ENCODE measurements at places on chromosomes 3 and 15. TPM values are rescaled to one million over a fixed set of nuclear protein-coding genes. Genes with fewer than 3 reads are reported as not detected.

GRCh38 chr15:63231706-63232105, 42.3 kb downstream of the RAB8B start:
- H3K4me1 ChIP-seq = peaks cover 18% of the 10 kb centered on the region
- no peaks in the 10 kb centered on the region for H3K36me3 ChIP-seq
- H3K27ac ChIP-seq = no peak overlapping the region
- no peaks in the 10 kb centered on the region for H3K27me3 ChIP-seq
- DNase-seq = no peak

GRCh38 chr3:135641761-135642160, 323.8 kb upstream of the PPP2R3A start:
- H3K27me3 ChIP-seq = no peaks in the 10 kb centered on the region
- no peaks in the 10 kb centered on the region for H3K4me1 ChIP-seq
- H3K36me3 ChIP-seq = no peaks in the 10 kb centered on the region
- no peak overlapping the region for H3K27ac ChIP-seq

DNA sequence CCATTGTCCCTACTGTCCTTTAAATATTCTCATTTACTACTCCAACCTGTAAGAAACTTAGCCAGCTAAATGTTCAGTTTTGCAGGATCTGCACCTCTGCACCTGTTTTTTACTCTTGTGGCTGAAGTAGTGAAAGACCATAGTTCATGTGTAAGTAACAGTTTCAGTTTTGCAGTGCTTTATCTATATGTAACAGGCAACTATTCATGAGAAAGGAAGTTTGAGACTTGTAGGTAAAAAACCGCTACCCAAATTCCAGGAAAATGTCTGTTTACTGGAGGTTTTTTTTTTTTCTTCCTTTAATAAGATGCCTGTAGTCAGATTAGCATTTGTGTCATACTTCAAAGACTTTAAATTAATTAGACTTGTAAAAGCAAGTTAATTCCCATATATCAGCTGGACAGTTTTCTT, 25.4 kb upstream of the MBNL1 start:
- H3K4me3 ChIP-seq = no peak overlapping the region
- no peaks in the 10 kb centered on the region for H3K27me3 ChIP-seq
- no peak overlapping the region for H3K27ac ChIP-seq
- H3K36me3 ChIP-seq = no peaks in the 10 kb centered on the region

GRCh38 chr3:193780810-193781478, 187.9 kb downstream of the OPA1 start:
- no peaks in the 10 kb centered on the region for H3K36me3 ChIP-seq
- no peaks in the 10 kb centered on the region for H3K4me1 ChIP-seq
- H3K4me3 ChIP-seq = no peak overlapping the region
- peak; percentile 83 for DNase-seq

The NLGN1 gene
- 6.2 TPM for total RNA-seq

The ALDH1A2 gene
- 45.0 TPM for total RNA-seq

GRCh38 chr3:38650248-38650951, 913 bp upstream of the SCN5A start:
- DNase-seq = no peak
- no peak overlapping the region for H3K27ac ChIP-seq
- H3K27me3 ChIP-seq = no peaks in the 10 kb centered on the region
- H3K36me3 ChIP-seq = no peaks in the 10 kb centered on the region
- peaks cover 7% of the 10 kb centered on the region for H3K4me1 ChIP-seq

The XIRP1 gene
- not detected for total RNA-seq

DNA sequence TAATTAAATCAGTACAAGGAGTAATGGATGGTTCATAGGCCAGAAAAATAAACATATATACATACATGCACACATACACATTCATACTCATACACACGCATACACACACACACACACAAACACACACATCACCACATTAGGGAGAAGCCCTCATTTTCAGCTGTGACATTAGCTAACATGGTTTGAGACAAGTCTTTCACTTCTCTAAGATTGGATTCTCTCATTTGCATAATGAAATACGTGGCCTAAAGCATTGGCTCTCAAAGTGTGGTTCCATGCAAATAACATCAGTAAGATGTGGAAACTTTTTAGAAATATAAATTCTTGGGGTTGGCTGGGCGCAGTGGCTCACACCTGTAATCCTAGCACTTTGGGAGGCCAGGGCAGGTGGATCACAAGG, 452.6 kb downstream of the TAFA4 start:
- H3K36me3 ChIP-seq = no peaks in the 10 kb centered on the region
- no peak overlapping the region for H3K27ac ChIP-seq
- DNase-seq = no peak
- no peaks in the 10 kb centered on the region for H3K4me1 ChIP-seq
- H3K4me3 ChIP-seq = no peak overlapping the region
- no peaks in the 10 kb centered on the region for H3K27me3 ChIP-seq

- DNase-seq = no peak
- H3K36me3 ChIP-seq = no peaks in the 10 kb centered on the region
Observed at GRCh38 chr3:157529751-157530150, 26.5 kb upstream of the VEPH1 start.

The CD96 gene
- 0.72 TPM for total RNA-seq
